NCI-H774 (cell line): ENCODE measurements at places on chromosomes 1 and 21.

- DNase-seq = no peak
Measured at GRCh38 chr1:19469004-19469403, 16.3 kb downstream of the CAPZB start.

DNA sequence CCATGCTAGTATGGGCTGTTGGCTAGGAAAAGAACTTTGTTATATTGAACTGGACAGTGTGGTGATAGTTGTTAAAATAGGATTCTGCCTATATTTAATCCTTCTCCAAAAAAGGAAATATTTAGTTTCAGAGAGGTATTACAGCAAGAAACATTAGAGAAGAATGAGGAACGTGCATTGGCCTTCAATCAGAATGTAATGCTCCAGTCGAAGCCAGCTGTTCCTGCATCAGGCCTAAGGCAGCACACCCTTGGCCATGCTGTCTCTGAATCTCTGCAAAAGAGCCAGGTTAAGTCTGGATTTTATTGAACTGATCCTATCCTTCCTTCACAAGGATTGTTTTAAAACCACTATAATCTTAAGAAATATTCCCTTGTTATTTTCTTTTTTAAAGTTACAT, 35.3 kb upstream of the RALGPS2 start:
- no peak for DNase-seq

DNA sequence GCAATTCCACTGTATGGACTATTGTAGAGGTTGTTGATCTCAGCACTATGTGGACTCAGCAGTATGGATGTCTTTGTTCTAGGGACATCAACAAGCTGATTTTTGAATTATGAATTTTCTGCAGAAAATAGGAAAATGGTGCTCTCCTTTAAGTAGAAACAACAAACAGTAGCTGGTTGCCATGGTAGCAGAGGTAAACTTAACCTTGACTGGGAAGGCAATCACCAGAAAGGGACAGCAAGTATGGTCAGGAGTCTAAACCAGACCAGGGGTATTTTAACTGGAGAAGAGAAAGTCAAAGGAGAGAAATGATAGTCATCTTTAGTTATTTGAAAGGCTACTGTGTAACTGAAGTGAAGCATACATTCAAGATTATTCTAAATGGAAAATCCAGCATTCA, 22.3 kb downstream of the WLS start:
- DNase-seq = no peak

DNA sequence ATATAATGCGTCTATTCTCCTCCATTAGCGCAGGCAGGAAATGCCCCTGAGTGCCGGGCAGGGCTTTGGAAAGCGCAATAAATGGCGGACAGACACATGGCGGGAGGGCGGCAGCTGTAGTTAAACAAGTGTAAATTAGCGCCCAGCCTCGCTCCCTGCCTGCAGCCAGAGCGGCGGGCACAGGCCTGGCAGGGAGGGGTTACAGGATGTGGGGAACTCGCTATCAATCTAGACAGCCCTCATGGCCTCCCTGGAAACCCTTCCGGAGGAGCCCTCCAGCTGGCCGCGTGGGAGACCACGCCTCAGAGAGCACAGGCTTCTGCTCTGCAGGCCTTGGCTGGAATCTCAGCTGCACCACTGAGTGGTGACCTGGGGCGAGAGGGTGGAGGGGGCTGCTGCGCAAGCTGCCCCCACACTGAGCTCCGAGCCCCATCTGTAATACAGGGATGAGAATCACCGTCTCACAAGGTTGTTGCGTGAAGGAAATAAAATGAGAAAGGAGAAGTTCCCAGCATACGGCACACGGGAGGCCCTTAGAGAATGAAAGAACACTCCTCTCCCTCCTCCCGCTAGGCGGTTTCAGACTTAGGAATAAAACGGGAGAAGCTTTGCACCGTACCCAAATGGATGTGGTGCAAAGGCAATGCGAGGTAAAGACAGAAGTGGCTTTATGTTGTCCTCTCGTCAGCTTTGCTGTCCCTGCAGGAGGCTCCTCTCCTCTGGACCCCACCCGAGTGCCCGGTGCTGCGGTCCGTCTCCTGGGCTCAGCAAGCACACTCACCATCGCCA, 167.2 kb upstream of the POU3F1 start:
- DNase-seq = peak; percentile 47
